ENCODE measurements at places on chromosomes 3 and 15. TPM values are rescaled to one million over a fixed set of nuclear protein-coding genes. Genes with fewer than 3 reads are reported as not detected.

Gene ANKRD28
- 60.4 TPM for total RNA-seq

Gene KIF7
- total RNA-seq: 1.0 TPM

Gene CNTN4
- not detected for total RNA-seq

Gene GREM1
- total RNA-seq: not detected

Gene CYP1A2
- total RNA-seq: not detected

Gene MESP2
- not detected for total RNA-seq

Gene DUOXA1
- not detected for total RNA-seq

Gene CHRNA7
- not detected for total RNA-seq

Gene PHLDB2
- 3.7 TPM for total RNA-seq

Gene CLCN2
- total RNA-seq: 3.7 TPM

Gene NECTIN3
- 1.3 TPM for total RNA-seq

Gene PLAAT1
- total RNA-seq: not detected

Gene LRRC31
- not detected for total RNA-seq

Gene DPPA2
- total RNA-seq: not detected

Gene A4GNT
- total RNA-seq: not detected

Gene CNTN6
- total RNA-seq: not detected

Gene GOLGA8J
- total RNA-seq: not detected

Gene GLDN
- total RNA-seq: not detected

Gene PIERCE2
- total RNA-seq: 0.32 TPM

Gene SNX22
- 0.36 TPM for total RNA-seq

Gene NUP210
- 194 TPM for total RNA-seq

Gene HCLS1
- total RNA-seq: 340 TPM

Gene CACNA1D
- 4.5 TPM for total RNA-seq

Gene CHRFAM7A
- not detected for total RNA-seq

All from T-helper 2 cell treated with Interferon-gamma antibody and Interleukin-4, amounts not matched to agents 100 ng/mL and 5 ng/mL, for 36 hours (primary cell).